ENCODE measurements at places on chromosomes 5 and 9. TPM values are rescaled to one million over a fixed set of nuclear protein-coding genes. Genes with fewer than 3 reads are reported as not detected.

GRCh38 chr5:169268019-169268418 is 32.9 kb downstream of the SLIT3 start:
- H3K36me3 ChIP-seq: no peaks in the 10 kb centered on the region
- DNase-seq: peak; percentile 82

DNA sequence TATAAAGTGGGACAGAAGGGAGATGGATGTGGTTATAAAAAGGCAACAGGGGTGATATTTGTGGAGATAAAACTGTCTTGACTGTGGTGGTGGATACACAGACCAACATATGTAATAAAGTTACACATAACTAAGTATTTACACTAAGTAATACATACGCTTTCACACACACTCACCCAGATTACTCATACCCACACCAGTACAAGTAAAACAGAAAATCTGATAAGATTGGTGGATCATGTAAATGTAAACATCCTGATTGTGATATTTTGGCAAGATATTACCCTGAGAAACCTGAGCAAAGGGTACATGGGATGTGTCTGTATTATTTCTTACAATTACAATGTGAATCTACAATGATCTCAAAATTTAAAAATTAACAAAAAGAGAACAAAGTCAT is 53.3 kb upstream of the SLIT3 start:
- DNase-seq: peak; percentile 44
- H3K27ac ChIP-seq: peak overlapping the region; percentile 38
- no peaks in the 10 kb centered on the region for H3K36me3 ChIP-seq
- H3K4me1 ChIP-seq: peaks cover 44% of the 10 kb centered on the region

GRCh38 chr5:75265731-75266130 is 29.1 kb upstream of the ANKRD31 start:
- DNase-seq: peak; percentile 55
- H3K27ac ChIP-seq: no peak overlapping the region
- no peak overlapping the region for H3K4me3 ChIP-seq
- no peaks in the 10 kb centered on the region for H3K4me1 ChIP-seq

GRCh38 chr5:58071566-58071965 is 388.3 kb downstream of the PLK2 start:
- no peak overlapping the region for H3K27ac ChIP-seq
- DNase-seq: no peak
- no peaks in the 10 kb centered on the region for H3K36me3 ChIP-seq
- H3K27me3 ChIP-seq: no peaks in the 10 kb centered on the region
- no peaks in the 10 kb centered on the region for H3K4me1 ChIP-seq

DNA sequence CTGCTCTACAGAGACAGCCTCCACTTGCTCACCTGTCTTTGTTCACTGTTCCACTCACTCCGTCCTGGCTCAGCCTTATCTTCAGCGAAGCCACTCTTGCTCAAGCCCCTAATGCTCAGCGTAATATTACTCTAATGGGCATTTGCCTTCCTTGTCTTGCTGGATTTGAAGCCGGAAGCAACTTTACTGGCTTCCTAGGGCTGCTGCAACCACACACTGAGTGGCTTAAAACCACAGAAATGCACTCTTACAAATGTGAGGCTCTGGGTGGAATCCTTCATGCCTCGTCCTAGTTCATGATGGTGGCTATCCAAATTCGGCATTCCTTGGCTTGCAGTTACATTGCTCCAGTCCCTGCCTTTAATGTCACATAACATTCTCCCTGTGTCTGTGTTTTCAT is 85.5 kb upstream of the MARCHF11 start:
- no peak overlapping the region for H3K27ac ChIP-seq
- no peak overlapping the region for H3K4me3 ChIP-seq
- no peak for DNase-seq
- H3K36me3 ChIP-seq: no peaks in the 10 kb centered on the region
- no peaks in the 10 kb centered on the region for H3K4me1 ChIP-seq

Gene ANKRD34B
- total RNA-seq: not detected

Gene SUB1
- 350 TPM for total RNA-seq

Gene SLC4A9
- total RNA-seq: not detected

DNA sequence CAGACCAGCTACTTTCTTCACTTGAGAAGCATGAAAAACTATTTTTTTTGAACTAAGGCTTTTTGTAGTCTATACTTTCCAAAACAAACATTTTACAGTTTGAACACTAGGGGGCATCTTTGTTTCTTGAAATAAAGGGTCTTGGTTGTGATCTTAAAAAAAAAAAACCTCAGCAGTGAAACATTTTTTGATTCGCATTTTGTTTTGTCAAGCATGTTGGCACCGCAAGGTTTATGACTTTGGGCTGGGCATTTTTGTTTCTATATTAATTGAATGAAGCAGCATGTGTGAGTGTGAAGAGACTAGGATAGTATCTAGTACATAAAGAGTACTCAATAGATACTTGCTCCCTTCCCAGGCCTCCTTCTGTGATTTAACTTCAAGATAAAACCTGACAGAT is 31.6 kb upstream of the ACOT12 start:
- DNase-seq: peak; percentile 68
- H3K4me3 ChIP-seq: no peak overlapping the region
- H3K36me3 ChIP-seq: peaks cover 2% of the 10 kb centered on the region
- H3K4me1 ChIP-seq: peaks cover 34% of the 10 kb centered on the region
- no peak overlapping the region for H3K27ac ChIP-seq
- no peaks in the 10 kb centered on the region for H3K27me3 ChIP-seq

Gene KCNV2
- not detected for total RNA-seq

DNA sequence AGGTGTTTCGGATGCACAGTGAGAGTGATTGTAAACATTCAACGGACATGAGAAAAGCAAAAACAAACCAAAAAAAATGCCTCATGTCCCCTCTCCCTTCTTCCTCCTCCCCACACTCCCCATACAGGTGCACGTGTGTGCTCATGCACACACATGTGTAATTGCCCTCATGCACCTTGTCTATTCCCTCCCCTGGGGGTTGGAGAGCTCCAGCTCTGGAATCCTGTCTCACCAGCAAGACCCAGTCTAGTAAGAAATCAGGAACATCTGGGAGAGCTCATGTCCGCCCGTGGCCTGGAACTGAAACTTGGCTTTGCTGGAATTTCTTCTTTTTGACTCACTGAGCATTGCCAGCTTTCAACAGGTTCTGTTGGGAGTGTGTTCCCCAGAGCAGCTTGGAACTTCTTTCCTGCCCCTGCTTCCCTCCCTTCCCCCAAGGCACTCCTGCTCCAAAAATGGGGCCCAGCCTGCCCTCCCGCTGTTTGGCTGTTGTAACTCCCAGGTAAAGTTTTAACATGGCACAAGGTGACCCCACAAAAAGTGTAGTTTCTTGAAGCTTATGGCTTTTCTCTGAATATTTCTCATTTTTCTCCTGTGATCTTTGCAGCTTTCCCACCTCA is 190.1 kb downstream of the NR3C1 start:
- no peaks in the 10 kb centered on the region for H3K36me3 ChIP-seq
- H3K27ac ChIP-seq: no peak overlapping the region
- no peak overlapping the region for H3K4me3 ChIP-seq
- DNase-seq: peak; percentile 71

- no peaks in the 10 kb centered on the region for H3K36me3 ChIP-seq
- no peak for DNase-seq
- H3K4me3 ChIP-seq: no peak overlapping the region
Measured at GRCh38 chr5:88672644-88673252, 210.2 kb downstream of the MEF2C start.

DNA sequence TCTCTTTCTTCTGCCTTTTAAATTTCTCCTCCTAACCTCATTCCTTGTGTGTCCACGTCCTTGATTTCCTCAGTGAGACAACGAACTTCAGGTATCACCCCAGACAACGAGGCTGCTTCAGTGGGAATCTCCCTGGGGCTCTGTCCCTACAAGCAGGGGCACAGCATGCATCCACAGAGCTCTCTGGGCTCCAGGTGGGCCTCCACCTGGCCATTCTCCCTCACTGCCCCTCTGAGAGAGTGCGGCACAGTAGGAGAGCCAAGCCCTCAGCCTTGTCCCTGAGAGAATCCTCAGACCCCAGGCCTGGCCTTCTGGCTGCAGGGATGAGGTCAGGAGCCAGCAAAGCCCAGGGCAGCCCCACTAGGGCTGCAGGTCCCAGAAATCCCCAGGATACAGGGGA is 105.3 kb downstream of the LHFPL2 start:
- no peaks in the 10 kb centered on the region for H3K27me3 ChIP-seq
- no peak for DNase-seq
- H3K4me3 ChIP-seq: no peak overlapping the region
- H3K4me1 ChIP-seq: peaks cover 33% of the 10 kb centered on the region
- no peak overlapping the region for H3K27ac ChIP-seq

- no peak overlapping the region for H3K4me3 ChIP-seq
- H3K27ac ChIP-seq: no peak overlapping the region
- H3K27me3 ChIP-seq: no peaks in the 10 kb centered on the region
- DNase-seq: peak; percentile 11
- no peaks in the 10 kb centered on the region for H3K36me3 ChIP-seq
Measured at GRCh38 chr5:151580239-151580638, 10.9 kb downstream of the FAT2 start.

DNA sequence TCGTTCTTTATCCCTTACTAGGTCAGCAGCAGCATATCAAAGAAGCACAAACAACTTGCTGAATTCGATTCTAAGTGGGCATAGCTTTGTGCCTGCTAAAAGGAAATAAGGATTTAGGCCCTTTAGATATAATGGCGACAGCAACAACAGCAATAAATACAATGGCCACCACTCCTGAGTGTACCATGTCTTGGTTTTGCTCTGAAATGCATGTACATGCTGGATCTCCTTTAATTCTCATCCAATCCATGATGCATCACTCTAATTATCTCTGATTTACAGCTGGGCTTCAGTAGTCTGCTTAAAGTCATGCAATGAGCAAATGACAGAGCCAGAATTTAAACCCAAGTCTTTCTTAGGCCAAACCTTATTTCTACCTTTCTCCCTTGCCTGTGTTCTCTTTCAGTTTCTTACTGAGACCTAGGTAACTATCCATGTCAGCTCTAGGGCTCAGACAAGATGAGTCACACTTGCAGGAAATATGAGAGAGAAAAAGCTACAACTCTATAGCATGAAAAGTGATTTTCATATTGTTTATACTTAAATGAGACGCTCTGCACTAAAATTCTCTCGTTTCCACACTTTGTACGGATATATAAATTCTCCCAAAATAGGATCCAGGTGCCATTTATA is 111.8 kb downstream of the HMHB1 start:
- DNase-seq: peak; percentile 75
- H3K4me1 ChIP-seq: peaks cover 46% of the 10 kb centered on the region
- no peaks in the 10 kb centered on the region for H3K36me3 ChIP-seq

DNA sequence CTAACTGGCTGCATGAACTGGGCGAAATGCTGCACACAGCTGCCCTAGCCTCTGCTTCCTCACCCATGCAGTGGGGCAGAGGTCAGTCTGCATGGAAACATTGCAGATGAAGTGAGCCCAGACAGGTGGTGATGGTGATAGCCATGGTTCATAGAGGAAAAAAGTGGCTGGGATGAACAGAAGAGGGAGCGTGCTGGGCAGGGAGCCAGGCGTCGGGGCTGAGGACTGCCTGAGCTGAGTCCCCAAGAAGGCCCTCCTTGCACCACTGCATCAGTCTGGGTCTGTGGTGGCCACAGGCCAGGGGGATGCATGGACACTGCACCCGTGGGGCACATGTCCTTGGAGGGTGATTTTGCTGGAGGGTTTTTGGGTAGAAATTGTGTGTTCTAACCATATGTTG is 80.5 kb downstream of the AMBP start:
- H3K27ac ChIP-seq: no peak overlapping the region
- H3K4me3 ChIP-seq: no peak overlapping the region
- no peaks in the 10 kb centered on the region for H3K27me3 ChIP-seq
- H3K4me1 ChIP-seq: peaks cover 15% of the 10 kb centered on the region
- no peak for DNase-seq
- no peaks in the 10 kb centered on the region for H3K36me3 ChIP-seq

Measured in GM23248 (cell line).